ENCODE measurements at places on chromosomes 2 and 18.
A peak's percentile ranks its signal among the peaks of the same experiment; 100 is the strongest.

GRCh38 chr2:60891180-60891579 lies 9.8 kb downstream of the REL start:
- DNase-seq: no peak

DNA sequence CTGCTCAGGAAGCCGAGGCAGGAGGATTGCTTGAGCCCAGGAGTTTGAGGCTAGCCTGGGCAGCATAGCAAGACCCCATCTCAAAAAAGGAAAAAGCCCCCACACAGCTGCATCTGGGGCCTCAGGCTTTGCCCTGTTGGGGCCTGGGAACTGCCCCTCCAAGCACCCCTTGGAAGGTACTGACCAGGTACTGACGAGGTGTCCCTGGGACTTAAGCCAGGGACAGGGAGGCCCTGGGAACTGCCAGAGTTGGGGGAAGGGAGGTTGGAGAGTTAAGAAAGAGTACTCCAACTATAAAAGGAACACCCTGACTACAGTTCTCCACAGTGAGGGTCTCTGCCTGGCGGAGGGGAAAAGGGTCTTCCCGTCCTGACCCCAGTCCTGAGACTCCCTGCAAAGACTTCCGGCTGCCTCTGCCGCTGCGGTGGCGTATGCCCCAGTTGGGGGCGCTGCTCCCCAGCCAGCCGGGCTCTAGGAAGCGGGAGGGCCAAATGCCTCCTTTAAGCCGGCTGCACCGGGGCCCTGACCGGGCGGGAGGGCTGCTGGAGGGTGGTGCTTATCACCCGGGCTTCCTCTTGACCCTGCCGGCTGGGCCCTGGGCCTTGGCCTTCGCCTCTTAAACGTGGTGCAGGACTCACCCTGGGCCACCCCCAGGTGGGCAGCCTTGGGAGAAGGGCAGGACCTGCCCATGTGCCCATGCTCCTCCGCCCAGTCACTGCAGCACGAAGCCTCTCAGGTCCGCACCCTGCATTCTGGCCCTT lies 12.8 kb downstream of the SLC30A3 start:
- DNase-seq: peak; percentile 21

GRCh38 chr2:197997083-197997541 lies 192.7 kb downstream of the PLCL1 start:
- DNase-seq: peak; percentile 13

- DNase-seq: no peak
Observed at GRCh38 chr2:158533009-158533408, 76.3 kb downstream of the PKP4 start.

GRCh38 chr2:83081826-83082690 lies 1377.0 kb downstream of the SUCLG1 start:
- no peak for DNase-seq

- DNase-seq: no peak
Observed at GRCh38 chr2:217830807-217831206, 172.0 kb downstream of the TNS1 start.

DNA sequence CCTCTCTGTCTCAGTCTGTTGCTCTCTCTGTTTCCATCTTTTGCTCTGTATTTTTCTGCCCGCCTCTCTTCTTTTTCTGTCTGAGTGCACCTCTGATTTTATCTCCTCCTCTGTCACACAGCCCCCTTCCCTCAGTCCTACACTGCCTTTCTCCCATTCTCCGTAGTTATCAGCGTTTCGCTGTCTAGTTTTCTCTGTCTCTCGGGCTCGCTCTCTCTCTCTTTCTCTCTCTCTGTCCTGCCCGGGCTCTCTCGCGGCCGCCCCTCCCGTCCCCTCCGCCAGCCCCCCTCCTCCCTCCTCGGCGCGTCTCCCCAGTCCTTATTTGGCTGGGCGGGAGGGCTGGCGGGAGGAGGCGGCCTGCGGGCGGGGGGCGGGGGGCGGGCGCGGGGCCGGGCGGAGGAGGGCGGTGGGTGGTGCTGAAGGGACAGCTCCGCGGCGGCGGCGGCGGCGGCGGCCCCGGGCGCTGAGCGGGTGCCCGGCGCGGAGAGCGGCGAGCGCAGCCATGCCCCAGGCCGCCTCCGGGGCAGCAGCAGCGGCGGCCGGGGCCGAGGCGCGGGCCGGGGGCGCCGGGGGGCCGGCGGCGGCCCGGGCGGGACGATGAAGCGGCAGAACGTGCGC lies at the start of gene KCNK3:
Gene KCNK3 (plus strand): TSS at position 444 of the 618 bp plus-strand sequence. CDS start 154 bp downstream, at position 598.
- no peak for DNase-seq

DNA sequence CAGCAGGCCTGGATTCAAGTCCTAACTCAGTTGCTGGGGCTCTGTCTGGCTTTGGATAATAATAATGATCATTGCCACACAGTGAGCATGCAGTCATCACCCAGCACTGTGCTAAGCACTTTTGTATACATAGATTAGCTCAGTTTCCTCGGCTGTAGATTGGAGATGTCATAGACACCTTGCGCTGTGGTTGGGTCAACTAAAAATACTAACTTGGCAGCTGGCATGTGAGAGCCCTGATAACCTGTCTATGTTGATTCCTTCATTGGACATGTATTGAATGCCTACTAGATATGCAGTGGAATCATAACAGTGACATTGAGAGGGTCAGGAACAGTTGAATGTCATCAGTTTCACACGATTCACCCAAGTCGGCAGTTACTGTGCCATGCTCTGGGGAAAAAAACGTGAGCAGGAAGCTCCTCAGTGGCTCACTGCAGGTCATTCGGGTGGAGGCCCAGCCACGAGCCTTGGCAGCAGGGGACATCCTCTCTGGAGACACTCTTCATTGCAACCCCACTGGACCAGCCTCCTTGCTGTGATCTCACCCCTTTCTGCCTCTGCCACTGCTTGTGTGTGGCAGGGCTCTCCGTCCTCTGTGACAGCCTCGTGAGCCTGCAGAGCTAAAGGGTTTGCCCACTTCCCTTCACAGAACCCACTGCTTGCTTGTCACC lies 85.3 kb downstream of the NPAS2 start:
- no peak for DNase-seq

DNA sequence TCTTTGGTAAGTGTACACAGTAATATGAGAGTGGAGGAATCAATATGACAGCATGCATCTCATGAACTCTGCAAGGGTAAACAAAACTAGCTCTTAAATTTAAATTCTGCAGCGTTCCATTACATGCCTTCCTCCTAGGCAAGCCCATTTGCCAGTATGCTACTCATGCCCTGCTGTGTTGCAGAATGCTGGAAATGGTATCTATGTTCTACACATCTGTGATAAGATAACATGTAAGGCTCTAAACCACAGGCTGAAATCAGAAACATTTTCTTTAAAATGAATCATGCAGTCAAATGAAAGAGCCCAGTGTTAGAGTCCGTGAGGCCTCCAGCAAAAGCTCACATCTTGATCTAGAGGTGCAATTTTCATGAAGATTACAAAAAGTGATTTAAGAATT lies 112.8 kb upstream of the FN1 start:
- no peak for DNase-seq

GRCh38 chr18:49663899-49664890 lies 102.3 kb downstream of the LIPG start:
- DNase-seq: no peak

GRCh38 chr2:148303161-148303560 lies 282.3 kb downstream of the MBD5 start:
- no peak for DNase-seq

DNA sequence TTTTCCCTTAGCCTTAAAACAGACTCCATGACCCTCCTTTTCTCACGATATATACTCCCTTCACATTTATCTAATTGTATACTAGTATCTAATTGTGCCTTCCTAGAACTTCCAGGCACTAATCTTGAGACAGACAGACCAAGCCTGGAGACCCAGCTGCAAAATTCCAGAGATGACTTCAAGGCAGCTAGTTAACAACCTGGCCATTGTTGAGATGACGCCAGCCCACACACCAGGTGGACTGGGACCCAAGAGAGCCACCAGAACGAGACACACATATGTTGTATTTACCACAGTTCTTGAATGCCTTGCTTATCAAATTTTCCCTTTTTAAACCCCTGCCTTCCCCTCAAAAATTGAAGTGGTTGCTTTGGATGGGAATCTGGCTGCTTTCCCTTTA lies 48.9 kb upstream of the SELENOI start:
- DNase-seq: no peak

- no peak for DNase-seq
Observed at GRCh38 chr2:12686708-12687283, 29.9 kb upstream of the TRIB2 start.

DNA sequence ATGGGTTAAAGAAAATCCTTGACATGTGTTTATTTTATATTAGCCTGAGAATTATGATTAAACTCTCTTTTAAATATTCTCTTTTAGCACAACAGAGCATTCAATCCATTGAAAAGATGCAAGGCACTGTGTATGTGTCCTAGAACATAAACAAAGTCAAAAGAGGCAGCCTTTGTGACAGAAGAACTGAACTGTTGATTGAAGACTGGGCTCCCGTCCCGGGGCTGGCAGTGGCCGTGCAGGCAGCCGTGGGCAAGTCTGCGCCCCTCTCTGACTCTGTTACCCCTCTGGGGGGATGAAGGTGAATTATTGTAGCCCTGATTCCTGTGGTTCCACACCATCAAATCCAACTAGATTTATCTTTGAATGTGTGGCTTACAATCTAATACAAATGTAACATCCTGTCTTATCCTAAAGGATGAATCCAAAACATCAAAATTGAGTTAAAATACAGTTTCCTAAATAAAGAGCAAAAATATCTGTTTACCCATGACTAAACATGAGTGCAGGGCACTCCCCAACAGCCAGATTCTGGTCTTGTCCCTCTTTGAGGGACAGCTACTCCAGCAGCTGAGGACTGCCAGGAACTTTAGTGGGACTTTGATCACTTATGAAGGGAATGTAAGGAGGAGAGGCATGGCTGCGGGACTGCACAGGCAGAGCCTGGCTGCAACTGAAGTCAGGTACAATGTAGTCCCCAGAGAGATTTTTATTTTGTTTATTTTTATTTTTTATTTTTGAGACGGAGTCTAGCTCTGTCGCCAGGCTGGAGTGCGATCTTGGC lies 37.3 kb upstream of the SH3BP4 start:
- no peak for DNase-seq

GRCh38 chr2:227853204-227853629 lies 18.2 kb upstream of the DAW1 start:
- DNase-seq: no peak

DNA sequence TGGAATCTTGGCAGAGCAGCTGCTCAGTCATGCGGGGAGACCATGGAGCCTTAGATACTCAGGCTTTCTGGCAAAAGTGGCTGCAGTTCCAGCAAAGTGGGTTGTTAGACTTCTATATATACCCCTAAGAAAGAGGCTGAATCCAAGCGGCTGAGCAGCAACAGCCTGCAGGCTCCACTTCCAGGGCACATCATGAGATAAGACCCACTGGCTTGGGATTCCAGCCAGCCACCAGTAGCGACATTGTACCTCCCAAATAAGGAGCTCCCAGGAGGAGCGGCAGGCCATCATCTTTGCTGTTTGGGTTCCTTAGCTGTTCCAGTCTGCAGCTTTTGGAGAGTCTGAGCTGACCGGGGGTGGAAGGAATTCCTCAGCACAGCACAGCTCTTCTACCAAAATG lies 150.3 kb upstream of the ST6GAL2 start:
- no peak for DNase-seq

- no peak for DNase-seq
Observed at GRCh38 chr2:166042768-166043390, 84.9 kb downstream of the SCN1A start.

GRCh38 chr2:162327134-162327769 lies 8.8 kb upstream of the IFIH1 start:
- DNase-seq: no peak

DNA sequence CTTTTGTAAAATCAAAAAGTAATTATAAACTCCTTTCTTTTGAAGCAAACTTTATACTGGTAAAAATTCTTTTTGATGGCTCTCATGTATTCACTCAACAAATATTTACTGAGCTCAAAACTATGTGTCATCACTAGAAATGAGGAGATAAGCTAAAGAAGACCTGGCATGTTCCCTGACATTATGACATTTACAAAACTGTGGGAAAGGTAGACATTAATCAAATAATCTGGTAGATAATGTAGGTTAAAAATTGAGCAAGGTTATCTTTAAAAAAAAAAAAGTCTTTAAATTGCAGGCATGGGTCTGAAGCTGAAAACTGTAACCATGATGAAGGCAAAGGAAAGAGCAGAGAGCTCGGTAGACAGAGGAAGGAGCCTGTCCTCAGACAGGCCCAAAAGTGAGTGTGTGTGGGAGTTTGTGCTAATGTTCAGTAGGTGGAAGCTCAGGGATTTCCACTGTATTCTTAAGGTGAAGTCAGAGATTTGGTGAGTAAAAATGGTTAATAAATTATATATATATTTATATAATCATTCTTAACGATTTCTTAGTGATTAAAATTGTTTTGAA lies 612.9 kb downstream of the LRP1B start:
- no peak for DNase-seq

GRCh38 chr2:72414137-72414760 lies 266.6 kb upstream of the CYP26B1 start:
- no peak for DNase-seq

DNA sequence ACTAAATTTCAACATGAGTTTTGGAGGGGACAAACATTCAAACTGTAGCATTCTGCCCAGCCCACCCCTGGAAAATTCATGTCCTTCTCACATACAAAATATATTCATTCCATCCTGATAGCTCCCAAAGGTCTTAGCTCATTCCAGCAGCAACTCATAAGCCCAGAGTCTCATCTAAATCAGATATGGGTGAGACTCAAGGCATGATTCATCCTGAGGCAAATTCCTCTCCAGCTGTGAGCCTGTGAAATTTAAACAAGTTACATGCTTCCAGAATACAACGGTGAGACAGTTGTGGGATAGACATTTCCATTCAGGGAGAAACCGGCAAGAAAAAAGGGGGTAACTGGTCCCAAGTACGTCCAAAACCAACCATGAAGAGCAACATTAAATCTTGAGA lies 43.5 kb upstream of the FAHD2A start:
- no peak for DNase-seq

- DNase-seq: no peak
Observed at GRCh38 chr2:168087401-168087800, 160.0 kb downstream of the STK39 start.

- no peak for DNase-seq
Observed at GRCh38 chr2:35741556-35741955, 614.0 kb upstream of the CRIM1 start.

- DNase-seq: no peak
Observed at GRCh38 chr2:55846426-55846825, 77.2 kb downstream of the EFEMP1 start.

DNA sequence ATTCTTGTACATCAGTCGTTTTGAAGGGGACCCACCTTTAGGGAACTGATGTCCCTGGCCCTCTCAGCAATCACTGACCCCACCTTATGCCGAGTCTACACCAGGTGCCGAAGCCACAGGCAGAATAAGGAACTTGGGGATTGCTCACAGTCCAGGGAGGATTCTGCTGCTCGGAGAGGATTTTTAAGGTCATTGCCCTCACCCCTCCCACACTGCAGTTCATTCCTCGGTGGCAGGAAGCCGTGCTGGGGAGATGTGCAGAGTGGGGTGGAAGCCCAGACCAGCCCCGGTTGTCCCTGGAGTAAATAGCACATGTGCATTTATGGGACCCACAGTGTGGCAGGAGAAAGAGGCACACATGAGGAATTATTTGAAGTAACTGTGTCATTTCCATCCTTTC lies 50.4 kb downstream of the PLB1 start:
- no peak for DNase-seq
